Tongue (tissue), 3 donors: ENCODE measurements at places on chromosomes 3 and 15.

GRCh38 chr3:100254168-100254777, 6.5 kb upstream of the TBC1D23 start:
- DNase-seq = peak; percentile 90

GRCh38 chr3:123298903-123299302, 97.2 kb downstream of the SEC22A start:
- DNase-seq = no peak

DNA sequence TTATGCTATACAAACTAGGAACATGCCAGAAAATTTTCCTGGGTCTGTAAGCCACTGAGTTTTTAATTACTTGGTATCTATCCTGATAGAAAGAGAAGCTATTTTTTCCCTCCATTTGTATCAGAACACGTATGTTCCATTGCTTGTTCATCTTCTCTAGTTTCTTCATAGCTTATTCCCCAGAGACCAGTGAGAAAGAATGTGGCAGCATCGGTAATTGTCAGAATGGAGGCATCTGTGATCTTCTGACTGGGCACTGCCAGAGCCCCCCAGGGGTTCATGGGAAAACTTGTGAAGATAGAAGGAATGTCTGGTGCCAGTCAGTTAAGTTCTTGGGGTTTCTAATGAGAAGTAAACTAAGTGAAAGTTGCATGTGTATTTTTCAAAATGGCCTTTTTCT, 720.2 kb upstream of the GOLIM4 start:
- no peak for DNase-seq

DNA sequence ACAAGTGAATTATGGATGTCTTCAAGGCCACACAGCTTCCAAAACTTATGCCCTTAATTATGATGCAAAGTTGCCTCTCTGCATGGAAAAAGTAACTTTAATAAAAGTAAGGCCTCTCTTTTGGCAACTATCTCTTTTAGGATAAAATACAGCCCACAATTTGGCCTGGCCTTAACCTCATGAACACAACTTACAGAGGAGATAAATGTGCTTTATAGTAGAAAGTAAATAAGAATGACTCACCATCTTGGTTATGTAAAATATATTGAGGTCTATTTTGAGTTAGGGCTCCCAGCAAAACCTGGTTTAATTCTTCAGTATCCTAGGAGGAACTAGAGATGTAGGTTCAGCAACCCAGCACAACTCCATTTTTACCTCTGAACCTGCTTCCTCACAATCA, 164.0 kb downstream of the ROBO2 start:
- DNase-seq = no peak

- no peak for DNase-seq
Observed at GRCh38 chr15:41975669-41976068, 3.3 kb upstream of the EHD4 start.

DNA sequence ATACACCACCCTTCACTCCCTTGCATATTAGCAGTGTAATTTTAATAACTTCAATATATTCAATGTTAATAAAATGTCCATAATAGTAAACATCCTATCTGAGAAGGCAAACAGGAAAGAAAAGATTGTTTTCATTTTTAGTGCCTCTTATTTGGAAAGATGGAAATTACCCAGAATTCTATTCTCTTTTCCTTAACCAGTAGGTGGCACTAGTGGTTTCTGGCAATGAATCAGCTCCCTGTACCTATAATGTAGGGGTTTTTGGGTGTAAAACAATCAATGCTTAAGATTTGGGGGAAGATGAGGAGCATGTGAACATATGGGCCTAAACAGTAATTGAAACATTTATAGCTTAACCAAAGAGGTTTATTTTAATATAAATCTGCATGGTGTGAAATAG, 5.7 kb upstream of the SEMA6D start:
- no peak for DNase-seq

GRCh38 chr15:38129531-38130204, 123.0 kb upstream of the SPRED1 start:
- DNase-seq = peak; percentile 91
